ENCODE measurements at places on chromosomes 7 and 10.
A peak's percentile ranks its signal among the peaks of the same experiment; 100 is the strongest.

DNA sequence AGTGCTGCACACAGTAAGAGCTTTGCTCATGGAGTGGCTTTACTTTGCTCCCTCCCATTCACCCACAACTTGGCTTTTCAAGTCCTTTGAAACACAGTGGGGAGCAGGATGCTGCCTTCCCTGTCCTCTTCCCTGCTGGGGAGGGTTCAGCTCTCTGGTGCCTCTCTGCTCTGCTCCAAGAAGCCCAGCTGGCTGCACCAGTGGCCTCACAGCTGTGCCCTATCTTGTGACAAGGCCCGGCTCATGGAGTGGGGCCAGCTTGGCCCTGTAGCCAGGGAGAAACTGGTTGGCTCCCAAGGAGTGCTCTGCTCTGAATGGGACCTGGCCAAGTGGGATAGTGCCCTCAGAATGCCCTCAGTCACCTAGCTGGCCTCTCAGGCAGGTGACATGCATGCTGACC is 212.3 kb upstream of the ZMIZ1 start:
- DNase-seq, result no peak

DNA sequence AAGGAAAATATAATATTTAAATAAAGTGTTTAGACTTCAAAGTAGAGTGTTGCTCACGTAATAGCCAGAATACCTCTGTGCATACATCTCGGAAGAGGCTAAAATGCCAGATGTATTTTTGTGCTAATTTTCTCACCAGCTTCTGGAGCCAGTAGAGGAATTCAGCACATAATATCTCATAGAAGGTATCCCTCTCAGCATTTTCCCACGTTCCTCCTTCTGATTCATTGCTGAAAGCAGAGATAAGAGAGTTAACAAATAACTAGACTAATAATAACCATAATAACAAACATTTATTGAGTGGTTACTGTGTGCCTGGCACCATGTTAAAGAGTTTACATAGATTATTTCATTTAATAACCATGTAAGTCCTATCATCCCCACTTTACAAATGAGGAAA is 123.6 kb downstream of the VTI1A start:
- no peak for DNase-seq

- DNase-seq, result no peak
Measured at GRCh38 chr7:151415375-151416105, 5.7 kb upstream of the WDR86 start.

- DNase-seq, result no peak
Measured at GRCh38 chr7:26928703-26929347, 64.4 kb upstream of the SKAP2 start.

DNA sequence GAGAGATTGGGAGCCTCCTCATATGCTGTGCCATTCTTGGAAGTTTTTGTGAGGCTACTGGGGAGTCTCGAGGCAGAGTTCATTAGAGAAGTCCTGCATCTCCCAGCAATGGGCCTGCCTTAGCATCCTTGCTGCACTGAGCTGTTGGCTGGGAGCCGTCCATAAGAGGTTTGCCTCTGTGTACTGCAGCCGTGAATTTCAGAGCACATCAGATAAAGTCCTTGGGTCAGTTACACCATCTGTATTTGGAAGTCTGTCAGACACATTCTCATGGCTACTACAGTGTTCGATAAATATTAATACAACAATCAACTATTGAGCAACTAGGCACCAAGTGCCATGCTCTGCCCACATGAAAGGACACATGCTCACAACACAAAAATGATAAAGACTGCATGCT is 100.5 kb upstream of the SEC61G start:
- DNase-seq, result no peak

DNA sequence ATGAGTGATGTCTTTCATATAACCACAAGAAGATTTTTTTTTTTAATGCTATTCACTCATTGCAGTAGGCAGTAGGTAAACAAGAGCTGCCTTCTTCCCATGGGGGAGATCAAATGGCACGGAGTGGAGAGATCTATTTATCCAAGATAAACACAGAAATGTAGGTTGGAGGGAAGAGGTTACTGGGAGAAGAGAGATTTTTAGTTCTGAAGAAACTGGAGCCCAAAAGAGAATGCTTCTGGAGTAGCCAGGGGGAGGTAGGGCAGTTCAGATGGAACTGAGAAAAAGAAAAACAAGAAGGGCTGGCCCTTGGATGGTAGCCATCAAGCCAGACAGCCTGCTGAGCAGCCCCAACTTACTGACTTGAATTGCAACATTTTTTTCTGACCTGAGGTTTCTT is 270.1 kb upstream of the TPK1 start:
- DNase-seq, result no peak

- no peak for DNase-seq
Measured at GRCh38 chr10:74165530-74165901, 14.5 kb downstream of the ADK start.

GRCh38 chr7:102287111-102287980 is 678 bp downstream of the SH2B2 start:
- no peak for DNase-seq

DNA sequence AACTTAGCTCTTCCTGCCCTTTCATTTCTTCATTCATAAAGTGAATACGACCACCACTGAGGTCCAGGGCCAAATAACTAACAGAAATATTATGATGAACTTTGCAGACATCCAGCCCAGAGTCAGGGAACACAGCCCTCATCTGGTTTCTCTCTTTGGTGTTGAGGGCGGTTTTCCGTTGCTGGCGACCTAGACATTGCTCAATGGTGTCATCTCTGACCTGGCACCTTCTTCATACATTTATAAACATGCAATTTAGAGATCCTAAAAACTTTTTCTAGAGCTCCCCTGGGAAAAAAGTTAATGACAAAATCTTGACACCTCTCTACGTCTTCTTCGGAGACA is 324 bp upstream of the TET1 start:
- peak; percentile 28 for DNase-seq
